ENCODE measurements at places on chromosomes 11 and 22.

DNA sequence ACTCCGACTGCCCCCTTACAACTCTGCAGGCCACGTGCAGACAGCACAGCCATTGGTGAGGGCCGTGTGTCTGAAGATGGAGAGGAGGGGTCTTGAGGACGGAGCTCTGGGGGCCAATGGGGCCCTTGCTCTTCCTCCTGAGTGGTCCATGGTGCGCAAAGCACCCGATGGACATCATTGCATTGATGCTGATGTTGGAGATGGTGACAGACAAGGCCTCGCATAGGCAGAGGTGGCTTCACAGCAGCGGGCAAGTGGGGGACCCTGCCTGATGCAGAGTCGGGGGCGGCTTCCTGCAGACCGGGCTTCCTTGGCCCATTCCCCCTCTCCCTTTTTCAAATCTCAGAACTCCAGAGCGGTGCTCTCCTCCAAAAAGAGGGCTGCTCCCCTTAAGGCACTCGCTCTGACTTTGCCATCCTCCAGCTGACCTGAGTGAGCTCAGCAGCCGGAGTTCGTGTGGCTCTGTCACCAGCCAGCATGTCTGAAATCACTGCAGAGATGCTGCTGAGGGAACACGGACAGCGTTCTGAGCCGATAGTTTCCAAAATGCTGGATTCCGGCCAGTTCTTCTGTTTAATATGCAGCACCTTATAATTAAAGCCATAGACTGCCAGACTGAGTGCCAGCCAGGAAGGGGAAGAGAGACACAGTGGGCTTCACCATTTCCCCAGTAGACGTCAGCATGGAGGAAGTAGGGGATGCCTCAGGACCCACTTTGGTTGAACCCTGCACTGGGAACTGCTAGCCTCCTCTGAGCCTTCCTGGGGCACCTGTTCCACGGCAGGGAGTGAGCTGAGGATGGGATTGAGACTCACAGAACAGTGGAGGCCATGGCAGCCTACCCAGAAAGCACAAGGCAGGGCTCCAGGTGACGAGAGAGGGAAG lies 278.2 kb downstream of the BRD1 start:
- no peak for DNase-seq

- DNase-seq: no peak
These were observed 2.5 kb upstream of the ZDHHC8 start for GRCh38 chr22:20128902-20129746.

DNA sequence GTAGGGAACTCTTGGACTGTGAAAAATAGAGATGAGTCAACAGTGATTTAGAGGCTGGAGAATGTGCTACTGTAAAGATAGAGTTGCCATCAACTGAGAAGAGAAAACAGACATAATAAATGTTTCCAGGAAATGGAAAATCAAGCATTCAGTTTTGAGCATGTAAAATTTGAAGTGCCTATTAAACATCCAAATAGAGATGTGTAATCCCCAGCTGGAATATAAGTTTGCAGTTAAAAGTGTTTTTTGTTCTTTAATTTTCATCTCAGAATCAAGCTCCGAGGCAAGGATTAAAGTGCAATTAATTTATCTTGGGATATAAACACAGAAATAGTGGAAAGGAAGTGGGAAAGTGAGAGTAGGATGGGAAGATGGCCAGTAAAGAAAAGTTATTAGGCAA lies 666.0 kb upstream of the RAG2 start:
- no peak for DNase-seq

- DNase-seq: no peak
These were observed 14.1 kb upstream of the ALKBH3 start for GRCh38 chr11:43866520-43866919.

- no peak for DNase-seq
These were observed 13.1 kb upstream of the MS4A6A start for GRCh38 chr11:60195923-60196368.

DNA sequence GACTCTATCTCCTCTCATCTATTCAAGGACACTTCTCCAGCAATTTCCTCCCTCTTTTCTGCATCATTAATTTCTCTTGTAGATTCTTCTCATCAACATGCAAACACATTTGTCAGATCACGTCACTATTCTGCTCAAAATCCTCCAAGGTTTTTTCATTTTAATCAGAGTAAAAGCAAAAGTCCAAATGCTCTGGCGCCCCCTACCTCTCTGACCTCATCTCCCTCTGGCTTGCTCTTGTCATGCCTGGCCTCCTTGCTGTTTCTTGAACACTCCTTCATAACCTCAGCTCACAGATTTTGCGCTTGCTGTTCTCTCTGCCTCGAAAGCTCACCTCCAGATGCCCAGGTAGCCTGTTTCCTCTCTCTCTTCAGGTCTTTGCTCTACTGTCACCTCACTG lies 22.4 kb downstream of the RTCB start:
- DNase-seq: no peak

DNA sequence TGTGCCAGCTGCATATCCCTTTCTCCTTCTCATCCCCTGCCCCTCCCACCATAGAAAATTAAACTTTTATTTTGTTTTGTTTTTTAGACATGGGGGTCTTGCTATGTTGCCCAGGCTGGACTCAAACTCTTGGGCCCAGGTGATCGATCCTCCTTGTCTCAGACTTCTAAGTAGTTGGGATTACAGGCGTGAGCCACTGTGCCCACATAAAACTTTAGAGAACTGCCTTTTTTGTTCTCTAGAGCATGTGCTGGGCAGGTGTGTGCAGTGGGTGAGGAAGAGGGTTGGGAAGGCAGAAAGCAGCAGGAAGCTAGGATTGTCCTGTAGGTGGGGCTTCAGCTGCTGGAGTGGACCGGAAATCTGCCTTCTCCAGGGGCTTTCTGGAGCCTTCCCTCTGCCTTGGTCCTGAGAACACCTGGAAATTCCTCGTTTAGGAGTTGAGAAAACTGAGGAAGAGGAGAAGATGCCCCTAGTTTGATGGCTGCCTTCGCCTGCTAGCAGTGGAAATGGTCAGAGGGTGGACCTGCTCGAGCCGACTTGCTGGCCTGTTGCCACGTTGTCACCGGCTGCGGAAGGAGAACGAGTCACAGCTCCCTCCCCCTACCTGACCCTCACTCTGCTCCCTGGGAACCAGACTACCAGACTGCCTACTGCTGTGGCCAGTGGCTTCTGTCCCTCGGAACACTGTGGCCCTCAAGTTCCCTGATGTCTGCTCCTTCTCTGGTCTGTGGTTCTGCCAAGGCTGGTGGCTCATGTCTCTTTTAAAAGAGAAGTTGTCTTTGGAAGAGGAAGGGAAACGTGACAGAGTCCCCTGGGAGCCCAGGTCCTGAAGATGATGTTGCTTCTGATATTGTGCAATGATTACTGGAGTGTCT lies 4.0 kb downstream of the ST14 start:
- DNase-seq: no peak

DNA sequence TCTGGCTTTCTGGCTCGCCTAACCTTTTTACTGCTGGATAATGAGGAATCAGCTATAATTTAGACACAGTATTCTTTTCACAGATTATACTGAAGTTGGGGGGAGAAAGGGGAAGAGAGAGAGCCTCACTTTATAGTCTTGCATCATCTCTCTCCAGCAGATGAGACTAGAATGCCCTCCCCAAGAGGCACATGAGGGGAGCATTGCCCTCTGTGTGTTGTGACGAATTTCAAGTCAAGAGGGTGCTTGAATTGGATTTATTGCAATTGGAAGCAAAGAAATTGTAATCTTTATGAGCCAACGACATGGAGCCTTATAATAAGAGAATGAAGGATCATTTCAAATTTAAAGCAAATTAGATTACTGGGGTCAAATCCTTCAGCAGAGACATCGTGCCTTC lies 17.6 kb upstream of the CADM1 start:
- DNase-seq: no peak

- DNase-seq: no peak
These were observed 15.6 kb upstream of the RDX start for GRCh38 chr11:110311783-110312579.

DNA sequence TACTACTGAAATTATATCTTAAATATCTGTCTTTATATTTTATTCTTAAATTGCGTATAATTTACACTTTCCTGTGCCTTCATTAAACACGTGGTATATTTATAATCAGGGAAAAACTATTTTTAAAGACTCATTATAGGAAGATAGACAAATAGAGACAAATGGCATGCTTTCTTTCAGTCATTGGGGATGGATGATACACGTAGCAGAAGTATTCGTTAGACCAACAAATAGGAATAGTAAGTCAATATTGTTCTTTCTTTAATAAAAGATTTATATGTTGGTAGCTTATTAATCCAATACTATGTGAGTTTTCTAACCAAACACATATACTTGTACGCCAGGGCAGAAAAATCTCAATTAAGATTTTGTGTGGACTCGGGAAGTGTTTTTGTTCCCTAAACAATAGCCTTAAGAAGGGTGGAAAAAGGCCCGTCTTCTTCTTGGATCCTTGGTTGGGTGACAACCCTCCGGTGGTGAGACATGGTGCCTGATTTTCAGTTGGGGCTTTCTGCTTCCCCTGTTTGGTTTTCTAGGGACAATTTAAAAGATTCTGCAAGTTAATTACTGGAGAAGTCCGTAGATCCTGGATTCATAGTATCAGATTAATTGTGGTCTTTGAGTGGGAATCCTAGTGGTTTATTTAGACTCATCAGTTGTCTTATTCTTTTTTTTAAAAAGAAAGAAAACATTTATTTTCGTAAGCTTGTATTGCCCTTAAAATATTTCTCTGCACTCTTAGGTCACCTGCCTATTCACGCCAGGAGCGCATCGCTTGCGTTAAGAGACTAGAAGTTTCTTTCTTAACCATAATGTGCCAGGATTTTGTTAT lies 83.5 kb upstream of the WNT7B start:
- DNase-seq: no peak

DNA sequence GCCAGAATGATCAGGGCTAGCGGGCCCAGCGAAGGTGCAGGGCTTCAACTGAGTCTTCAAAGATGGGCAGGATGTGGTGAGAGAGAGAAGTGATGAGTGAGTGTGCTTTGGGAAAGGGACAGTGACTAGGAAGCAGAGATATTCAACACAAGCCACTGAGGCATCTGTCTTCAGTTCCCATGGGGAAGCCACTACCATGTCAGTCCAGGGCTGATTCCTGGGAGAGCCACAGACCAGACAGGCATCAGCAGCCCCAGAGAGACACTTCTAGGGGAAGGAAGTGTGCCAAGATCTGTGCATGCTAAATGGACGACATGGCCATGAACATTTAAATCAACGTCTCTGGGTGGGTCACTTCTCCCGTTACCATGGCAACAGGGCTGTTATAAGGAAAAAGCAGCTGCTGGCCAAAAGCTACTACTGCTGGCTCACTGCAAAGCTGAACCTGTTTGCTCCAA lies 28.5 kb downstream of the P4HA3 start:
- DNase-seq: no peak

GRCh38 chr11:28393348-28393747 lies 285.2 kb downstream of the METTL15 start:
- DNase-seq: no peak

- DNase-seq: no peak
These were observed 73.8 kb downstream of the C11orf58 start for GRCh38 chr11:16812274-16812673.

GRCh38 chr11:86369668-86370067 lies 5.0 kb upstream of the CCDC81 start:
- DNase-seq: no peak

DNA sequence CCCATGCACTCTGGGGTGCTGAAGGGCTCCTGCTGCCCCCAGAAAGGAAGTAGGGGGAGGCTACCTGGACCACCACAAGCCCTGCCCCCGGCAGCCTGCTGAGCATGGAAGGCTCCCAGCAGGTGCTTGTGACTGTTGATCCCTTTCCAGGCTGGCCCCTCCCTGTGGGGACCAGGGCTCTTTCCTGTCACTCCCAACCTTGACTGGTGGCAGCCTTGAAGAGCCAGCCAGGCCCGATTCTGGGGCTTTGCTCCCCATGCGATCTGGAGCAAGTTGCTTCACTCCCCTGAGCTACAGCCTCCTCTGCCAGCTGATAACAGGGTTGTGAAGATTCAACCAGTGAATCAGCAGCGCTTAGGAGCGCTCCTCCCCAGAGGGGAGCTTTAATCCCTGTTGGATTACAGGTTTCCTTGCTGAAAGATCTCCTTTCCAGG lies 4.6 kb upstream of the CST6 start:
- DNase-seq: no peak

- no peak for DNase-seq
These were observed 299.2 kb upstream of the API5 start for GRCh38 chr11:43012606-43013005.

DNA sequence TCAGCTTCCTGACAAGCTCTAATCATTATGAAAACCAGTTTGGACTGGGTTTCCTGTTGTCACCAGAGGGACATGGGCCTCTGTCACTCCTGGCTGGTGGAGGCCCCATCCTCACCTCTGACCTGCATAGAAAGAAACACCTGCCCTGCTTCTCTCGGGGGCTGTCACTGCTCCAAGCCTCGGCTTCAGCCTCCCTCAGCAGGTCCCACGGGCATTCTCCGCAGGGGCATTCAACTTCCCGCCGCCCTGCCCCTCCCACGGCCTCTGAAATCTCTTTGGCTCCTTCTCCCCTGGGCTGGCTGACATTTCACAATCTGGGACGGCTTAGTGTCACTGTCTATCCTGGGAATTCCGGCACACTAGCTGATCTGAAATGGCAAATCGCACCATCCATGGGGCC lies 257.9 kb downstream of the CTTN start:
- no peak for DNase-seq

DNA sequence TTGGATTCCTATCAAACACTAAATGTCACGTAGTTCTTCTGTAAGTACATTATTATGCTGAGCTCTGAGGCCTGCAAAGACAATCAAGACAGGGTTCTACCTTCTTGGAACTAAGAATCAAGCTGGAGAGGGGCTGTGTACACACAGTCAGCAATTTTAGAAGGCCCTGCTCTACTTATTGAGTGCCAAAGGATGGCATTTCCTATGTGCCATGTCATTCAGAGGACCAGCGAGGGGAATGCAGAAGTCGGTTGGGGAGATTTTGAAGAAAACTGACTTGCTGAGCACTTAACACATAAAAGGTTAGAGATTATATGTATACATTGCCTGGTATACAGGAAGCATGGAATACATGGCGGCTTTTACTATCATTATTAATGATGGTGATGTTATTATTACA lies 5.3 kb downstream of the SLC37A2 start:
- no peak for DNase-seq

- DNase-seq: no peak
These were observed 9.4 kb upstream of the MDK start for GRCh38 chr11:46372086-46372485.

- no peak for DNase-seq
These were observed 24.1 kb downstream of the MAML2 start for GRCh38 chr11:96318850-96319249.

DNA sequence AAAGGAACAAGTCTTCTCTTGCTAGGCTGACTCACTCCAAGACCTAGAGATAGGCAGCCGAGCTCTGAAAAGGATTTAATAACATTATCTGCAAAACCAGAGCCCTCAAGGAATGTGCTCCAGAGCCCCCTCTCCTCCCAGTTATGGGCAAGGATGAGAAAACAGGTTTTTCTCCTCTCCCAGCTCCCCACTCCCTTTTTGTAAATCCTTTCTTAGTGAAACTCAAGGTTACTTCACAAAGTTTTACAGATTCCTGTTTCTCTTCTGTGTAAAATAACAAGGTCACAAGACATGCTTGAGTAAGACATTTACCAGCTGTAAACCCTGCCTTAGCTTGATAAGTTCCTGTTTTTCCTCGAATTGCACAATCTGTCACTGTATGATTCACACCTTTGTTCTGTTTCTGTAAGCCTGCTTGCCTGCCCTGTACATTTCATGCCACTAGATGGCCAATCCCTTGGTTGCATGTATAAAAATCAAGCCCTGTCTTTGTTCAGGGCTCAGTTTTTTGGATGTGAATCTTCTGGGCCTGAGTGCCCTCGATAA lies 489.4 kb downstream of the KCNA4 start:
- DNase-seq: no peak
